Left cardiac atrium (tissue), 4 donors: ENCODE measurements at places on chromosomes 1 and 21. TPM values are rescaled to one million over a fixed set of nuclear protein-coding genes. Genes with fewer than 3 reads are reported as not detected.

GRCh38 chr1:110050602-110051261 is 16.3 kb downstream of the STRIP1 start:
- DNase-seq: no peak

The CYP4B1 gene
- 7.2 TPM for total RNA-seq

The MAST2 gene
- total RNA-seq: 66.7 TPM

- no peak for DNase-seq
These were observed 183.6 kb upstream of the RUNX1 start for GRCh38 chr21:35232545-35233176.

The PGLYRP3 gene
- not detected for total RNA-seq

- no peak for DNase-seq
These were observed 19.0 kb upstream of the JUN start for GRCh38 chr1:58802640-58803399.

GRCh38 chr1:44405798-44406736 is 1.0 kb downstream of the RNF220 start:
- no peak for DNase-seq

DNA sequence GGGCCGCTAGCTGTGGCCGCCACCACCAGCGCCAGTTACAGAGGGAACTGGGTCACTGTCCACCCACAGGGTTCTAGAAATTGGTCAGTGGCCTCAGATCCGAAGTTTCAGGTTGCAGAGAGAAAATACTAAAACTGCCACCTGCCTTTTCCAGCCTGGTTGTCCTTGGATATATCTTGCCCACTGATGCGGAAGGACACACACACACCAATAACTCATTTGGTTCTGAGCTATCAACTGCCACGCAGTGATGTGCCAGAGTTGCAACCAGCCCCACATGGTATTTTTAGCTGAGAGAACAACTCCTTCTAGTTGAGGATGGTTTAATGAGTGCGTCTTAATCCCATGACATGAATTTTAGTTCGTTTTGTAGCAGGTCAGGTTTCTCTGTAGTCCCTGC is 68.1 kb downstream of the SH3BGR start:
- no peak for DNase-seq

DNA sequence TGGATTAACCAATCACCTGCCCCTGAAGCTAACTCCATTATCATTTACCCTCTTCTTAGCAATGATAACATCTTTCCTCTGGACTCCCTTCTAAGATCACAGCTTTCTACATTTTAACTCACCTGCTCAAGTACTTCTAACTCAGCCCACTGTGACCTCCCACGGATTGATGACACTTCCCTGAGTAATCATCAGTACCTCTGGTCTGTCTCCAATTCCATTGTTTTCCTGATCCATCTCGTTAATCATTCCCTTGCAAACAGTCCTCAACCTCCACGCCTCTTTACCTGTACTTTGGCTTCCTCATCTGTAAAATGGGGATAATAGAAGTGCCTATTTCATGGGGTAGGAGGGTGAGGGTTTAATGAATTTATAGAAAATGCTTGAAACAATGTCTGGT is 195.3 kb upstream of the APP start:
- no peak for DNase-seq

GRCh38 chr1:51515312-51515960 is 3.6 kb downstream of the EPS15 start:
- no peak for DNase-seq

DNA sequence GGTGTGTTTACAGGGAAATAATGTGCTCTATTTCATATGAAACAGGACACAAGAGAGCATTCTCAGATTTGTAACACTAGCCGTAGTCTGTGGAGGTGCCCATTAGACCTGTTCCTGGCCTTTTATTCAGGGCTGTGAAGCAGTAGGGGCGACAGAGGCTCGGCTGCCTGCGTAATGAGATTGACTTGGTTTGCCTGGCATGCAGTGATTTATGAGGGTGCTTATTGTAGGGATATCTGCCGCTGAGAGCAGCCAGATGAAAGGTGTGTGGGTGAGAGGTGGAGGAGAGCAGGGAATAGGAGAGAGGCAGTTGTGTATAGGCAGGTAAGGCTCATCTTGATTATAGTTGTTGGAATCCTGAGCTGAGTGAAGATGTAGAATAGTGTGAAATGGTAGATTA is 51.3 kb downstream of the DNAJC6 start:
- DNase-seq: no peak

- no peak for DNase-seq
These were observed 117.0 kb downstream of the UBE2U start for GRCh38 chr1:64320470-64320869.

- no peak for DNase-seq
These were observed 11.8 kb upstream of the RNPC3 start for GRCh38 chr1:103513711-103514110.

- DNase-seq: no peak
These were observed 17.8 kb upstream of the ADAM30 start for GRCh38 chr1:119914071-119914470.

The CFAP45 gene
- total RNA-seq: 1.6 TPM

- DNase-seq: peak; percentile 75
These were observed 11.7 kb upstream of the BOLA1 start for GRCh38 chr1:149887456-149888246.

GRCh38 chr1:80582980-80583379 is 1217.8 kb upstream of the ADGRL2 start:
- DNase-seq: peak; percentile 26

The CHIA gene
- not detected for total RNA-seq

DNA sequence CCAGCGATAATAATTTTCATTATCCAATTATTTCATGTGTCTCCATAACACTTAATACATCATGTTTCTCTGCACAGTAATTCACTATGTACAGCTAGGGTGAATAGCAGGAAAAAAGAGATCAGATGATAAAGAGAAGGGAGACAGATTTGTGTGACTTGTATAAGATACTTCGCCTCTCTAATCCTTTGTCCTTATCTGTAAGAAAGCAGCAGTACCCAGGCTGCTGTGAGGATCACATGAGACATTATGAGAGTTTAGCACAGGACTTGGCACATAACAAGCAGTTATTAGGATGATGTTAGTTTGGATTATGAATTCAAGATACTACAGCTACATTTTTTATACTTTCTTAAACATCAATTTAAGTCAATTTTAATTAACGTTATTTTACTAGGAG is 6.3 kb downstream of the ERG start:
- no peak for DNase-seq

The TEDDM1 gene
- total RNA-seq: not detected

DNA sequence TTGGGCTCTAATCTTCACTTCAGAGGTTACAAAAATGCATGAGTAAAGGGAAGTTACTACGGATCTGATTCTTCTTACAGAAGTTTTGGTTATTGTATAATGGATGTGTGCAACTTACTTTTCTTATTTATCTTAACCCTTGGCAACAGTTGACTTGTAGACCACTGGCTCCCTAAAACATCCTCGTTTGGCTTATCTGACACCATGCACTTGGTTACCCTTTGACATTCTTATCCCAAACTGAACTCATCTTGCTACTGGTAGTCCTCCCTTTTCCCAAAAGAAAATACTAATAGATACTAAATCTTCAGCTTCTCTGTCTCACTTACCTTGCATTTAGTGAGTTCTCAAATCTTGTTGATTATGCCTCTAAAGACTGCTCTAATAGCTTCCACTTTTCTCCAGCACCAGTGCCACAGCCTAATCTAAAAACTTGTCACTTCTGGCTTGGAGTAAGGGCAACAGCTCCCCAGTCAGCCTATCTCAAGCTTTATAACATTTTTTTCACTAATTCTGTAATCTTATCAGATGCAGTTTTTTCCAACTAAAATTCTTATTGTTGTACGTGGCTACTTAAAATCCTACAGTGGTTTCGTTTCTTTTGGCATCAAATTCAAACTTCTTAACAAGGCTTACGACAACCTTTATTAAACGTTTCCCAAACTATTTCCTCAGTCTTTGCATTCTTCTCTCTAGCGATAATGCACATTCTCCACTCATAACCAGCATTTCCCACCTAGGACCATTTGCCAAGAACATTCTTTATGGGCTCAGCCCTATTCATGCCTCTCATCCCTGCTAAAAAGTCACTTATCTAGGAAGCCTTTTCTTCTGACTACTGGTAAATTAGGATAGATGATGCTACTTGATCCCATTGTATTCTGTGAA is 204.2 kb downstream of the KCNT2 start:
- no peak for DNase-seq

DNA sequence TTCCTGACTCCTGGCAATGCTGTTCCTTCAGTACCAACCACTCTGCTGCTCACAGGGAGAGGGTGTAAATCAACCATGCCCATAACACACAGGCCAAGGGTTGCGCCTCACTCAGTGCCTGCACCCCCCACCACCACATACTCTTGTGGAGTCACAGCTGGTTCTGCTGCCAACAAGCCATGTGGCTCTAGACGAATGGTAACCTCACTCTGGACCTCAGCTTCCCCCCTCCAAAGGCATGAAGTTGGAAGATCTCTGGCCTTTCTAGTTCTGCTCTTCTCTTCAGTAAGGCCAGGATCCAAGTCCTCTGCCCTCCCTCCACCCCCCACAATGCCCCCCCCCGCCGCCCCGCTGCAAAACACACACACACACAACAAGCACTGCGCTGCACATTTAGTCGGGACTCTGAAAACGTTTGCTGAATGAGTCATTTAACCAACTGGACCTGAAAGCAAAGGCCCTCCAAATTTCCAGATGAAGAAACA is 1.7 kb upstream of the GLIS1 start:
- DNase-seq: no peak

DNA sequence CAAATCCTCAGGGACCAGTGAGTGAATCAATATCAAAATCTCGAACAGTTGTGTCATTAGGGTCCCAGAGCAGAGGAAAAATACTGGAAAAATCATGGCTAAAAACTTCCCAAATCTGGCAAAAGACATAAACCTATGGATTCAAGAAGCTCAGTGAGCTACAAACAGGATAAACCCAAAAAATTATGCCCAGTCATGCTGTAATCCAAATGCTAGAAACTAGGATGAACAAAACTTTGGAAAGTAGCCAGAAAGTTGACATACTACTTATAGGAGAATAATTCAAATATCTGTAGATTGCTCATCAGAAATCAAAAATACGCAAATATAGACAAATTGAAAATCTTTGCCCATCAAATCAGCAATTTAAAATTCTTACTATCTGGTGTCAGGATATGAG is 34.6 kb upstream of the ATP1A1 start:
- no peak for DNase-seq

- DNase-seq: no peak
These were observed 2.3 kb downstream of the KLHL17 start for GRCh38 chr1:962381-963300.

DNA sequence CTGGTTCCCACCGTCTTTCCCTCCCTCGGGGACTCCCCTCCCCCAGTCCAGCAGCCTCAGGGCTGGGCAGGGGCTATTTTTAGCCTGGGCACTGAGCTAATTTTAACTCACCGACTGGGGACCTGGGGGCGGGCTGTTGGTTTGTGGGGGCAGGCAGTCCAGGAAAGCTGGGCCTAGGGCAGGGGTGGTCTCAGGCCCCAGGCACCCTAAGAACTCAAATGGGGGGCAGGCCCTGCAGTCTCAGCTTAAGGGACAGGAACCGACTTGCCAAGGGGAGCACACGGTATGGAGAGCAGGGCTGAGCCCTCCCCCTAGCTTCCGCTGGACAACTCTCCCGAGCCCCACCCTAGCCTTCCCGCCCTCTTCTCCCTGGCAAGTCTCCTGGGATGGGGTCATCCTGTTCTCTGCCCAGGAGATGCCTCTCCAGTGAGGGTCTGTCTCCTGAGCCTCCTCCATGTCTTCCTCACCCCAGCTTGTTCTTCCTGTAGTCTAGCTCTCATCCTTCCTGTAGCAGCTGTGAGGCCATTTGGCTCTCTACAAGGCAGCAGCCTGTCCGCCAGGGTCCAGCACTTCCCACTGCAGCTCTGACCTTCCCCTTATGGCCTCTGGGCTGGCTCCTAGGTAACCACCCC is 10.1 kb downstream of the MEF2D start:
- DNase-seq: peak; percentile 60

- DNase-seq: no peak
These were observed 4.5 kb downstream of the RPS6KA1 start for GRCh38 chr1:26533951-26534509.

- DNase-seq: no peak
These were observed 70.2 kb downstream of the UCK2 start for GRCh38 chr1:165897326-165898303.

DNA sequence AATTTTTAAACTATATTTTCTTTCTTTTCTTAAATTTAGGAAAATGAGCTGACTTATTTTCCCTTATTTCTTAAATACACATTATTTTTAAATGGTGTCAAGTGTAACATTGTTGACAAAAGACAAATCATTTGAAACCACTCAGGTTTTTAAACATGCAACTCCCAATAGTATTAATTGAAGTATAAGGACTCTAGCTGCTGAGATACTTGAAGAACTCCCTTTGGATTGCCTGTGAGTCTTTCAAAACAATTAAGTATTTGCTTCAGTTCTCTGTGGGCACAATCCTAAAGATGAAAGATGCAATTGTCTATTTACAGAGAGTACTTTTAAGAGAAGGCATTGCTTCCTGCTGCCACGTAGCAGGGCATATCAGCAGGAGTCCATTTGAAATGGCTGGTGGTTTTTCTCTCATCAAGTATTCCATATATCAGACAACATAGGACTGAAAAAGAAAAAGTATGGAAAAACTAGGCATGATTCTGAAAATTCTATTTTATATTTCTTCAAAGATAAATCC is 373.4 kb downstream of the NEGR1 start:
- no peak for DNase-seq

The TMEM269 gene
- total RNA-seq: 0.13 TPM

The LCE3D gene
- not detected for total RNA-seq

GRCh38 chr1:50699795-50700194 is 260.3 kb downstream of the FAF1 start:
- DNase-seq: no peak

DNA sequence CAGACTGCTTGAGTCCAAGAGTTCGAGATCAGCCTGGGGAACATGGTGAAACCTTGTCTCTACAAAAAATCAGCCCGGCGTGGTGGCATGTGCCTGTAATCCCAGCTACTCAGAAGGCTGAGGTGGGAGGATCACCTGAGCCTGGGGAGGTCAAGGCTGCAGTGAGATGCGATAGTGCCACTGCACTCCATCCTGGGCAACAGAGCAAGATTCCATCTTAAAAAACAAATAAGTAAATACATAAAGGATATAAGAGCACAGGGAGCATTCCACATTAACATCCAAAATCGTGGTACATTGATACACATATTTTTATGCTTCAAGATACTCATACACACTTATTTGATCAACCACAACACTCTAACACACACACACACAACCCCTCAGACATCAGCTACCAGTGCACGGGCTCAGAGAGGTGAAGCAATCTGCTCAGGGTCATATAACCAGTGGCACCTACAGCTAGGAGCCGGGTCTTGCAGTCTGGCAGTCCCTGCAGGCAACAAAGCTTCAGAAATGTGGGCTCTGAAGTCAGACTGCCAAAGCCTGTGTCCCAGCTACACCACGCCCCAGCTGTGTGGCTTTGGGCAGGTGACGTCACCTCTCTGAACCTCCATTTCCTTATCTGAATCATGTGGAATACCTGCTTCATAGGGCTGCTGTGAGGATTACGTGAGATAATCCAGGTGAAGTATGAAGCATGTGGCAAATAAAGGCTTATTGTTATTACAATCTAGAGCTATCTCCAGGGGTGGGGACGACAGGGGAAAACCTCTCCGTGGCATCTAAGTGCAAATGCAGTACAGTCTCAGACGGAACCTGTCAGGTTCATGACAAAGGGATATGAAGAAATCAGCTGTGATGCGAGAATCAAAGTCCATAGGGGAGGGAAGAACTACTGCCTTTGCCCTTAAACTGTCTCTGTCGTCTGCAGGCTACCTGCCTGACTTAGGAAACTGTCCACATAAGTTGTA is 4.8 kb upstream of the CRYBG2 start:
- DNase-seq: no peak
